Stimulated activated CD4-positive, alpha-beta T cell treated with anti-CD3 and anti-CD28 coated beads, Interleukin-12 subunit alpha, Interleukin-12 subunit beta, amount 100 ng/mL, for 48 hours (primary cell): ENCODE measurements at places on chromosomes 2 and 18.

- peak; percentile 30 for DNase-seq
Observed at GRCh38 chr2:217162533-217162932, 302.7 kb upstream of the TNP1 start.

GRCh38 chr2:25557179-25558036 lies 116.0 kb downstream of the DTNB start:
- no peak for DNase-seq

- DNase-seq, result no peak
Observed at GRCh38 chr2:16525265-16525887, 140.3 kb downstream of the CYRIA start.

DNA sequence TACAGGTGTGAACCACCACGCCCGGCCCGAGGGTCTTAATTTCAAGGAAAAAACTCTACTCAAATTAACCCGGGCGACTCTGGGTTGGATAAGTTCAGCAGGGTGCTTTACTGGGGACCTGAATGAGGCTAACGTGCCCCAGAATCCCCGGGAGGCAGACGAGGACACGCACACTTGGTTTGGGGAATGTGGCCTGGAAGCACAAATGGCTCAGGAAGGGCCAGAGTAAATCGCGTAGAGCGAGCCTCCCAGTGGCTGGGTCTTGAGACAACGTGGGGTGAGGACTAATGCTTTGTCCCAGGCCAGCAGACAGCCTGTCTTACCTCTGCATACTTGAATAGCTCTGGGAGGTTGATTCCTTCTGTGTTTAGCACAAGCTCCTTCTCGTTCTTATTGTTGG lies 75.8 kb downstream of the POLR1A start:
- DNase-seq, result no peak

DNA sequence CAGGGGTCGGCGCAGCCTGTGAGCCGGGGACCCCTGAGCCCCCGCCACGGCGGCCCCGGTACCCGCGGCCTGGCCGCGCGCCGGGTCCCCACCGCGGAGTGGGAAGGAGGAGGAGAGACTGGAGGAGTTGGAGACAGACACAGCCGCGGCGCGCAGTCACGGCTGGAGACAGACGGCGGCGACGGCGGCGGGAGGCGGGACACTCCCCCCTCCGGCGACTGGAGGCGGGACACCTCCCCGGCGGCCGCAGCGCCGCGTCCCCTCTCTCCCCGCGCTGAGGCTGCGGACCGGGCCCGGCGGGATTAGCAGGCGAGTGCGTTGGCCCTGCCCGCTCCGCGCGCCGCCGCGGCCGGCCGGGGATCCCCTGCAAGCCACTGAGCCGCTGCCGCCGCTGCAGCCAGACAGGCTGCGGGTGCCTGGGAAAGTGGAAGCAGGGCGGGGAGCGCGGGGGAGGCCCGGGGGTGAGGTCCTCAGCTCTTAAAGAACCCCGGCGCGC lies 1.0 kb upstream of the LDLRAD4 start:
- DNase-seq, result peak; percentile 54
